H1 (cell line): ENCODE measurements at places on chromosomes 12 and 14. TPM values are rescaled to one million over a fixed set of nuclear protein-coding genes. Genes with fewer than 3 reads are reported as not detected.

P2RX7 gene
- polyA plus RNA-seq: 0.16 and 0.38 TPM in 2 replicates

LRIG3 gene
- polyA plus RNA-seq: 4.4 and 6.5 TPM in 2 replicates

RFX4 gene
- polyA plus RNA-seq: 0.05 and 0.06 TPM in 2 replicates

RD3L gene
- not detected in 2 replicates for polyA plus RNA-seq

KRT6C gene
- not detected in 2 replicates for polyA plus RNA-seq

TPH2 gene
- polyA plus RNA-seq: 0.42 and 0.57 TPM in 2 replicates

MYF6 gene
- 0.31 and 0.39 TPM in 2 replicates for polyA plus RNA-seq

CLEC2A gene
- polyA plus RNA-seq: 0.24 and 0.63 TPM in 2 replicates

GPR68 gene
- 0.76 and 1.1 TPM in 2 replicates for polyA plus RNA-seq

PXN gene
- polyA plus RNA-seq: 51.0 and 89.2 TPM in 2 replicates

LBHD2 gene
- 0.16 TPM in 1 of 2 replicates, not detected in the other for polyA plus RNA-seq
